H1 (cell line): ENCODE measurements at places on chromosomes 12 and 14. TPM values are rescaled to one million over a fixed set of nuclear protein-coding genes. Genes with fewer than 3 reads are reported as not detected.
A peak's percentile ranks its signal among the peaks of the same experiment; 100 is the strongest.

- DNase-seq: no peak
These were observed 414 bp upstream of the CDK17 start for GRCh38 chr12:96400631-96401075.

- no peak for DNase-seq
These were observed 49.8 kb downstream of the CNTN1 start for GRCh38 chr12:40742041-40742440.

The SRRM4 gene
- total RNA-seq: 1.1 TPM in 2 replicates

The KCNH3 gene
- 0.24 and 0.36 TPM in 2 replicates for total RNA-seq

DNA sequence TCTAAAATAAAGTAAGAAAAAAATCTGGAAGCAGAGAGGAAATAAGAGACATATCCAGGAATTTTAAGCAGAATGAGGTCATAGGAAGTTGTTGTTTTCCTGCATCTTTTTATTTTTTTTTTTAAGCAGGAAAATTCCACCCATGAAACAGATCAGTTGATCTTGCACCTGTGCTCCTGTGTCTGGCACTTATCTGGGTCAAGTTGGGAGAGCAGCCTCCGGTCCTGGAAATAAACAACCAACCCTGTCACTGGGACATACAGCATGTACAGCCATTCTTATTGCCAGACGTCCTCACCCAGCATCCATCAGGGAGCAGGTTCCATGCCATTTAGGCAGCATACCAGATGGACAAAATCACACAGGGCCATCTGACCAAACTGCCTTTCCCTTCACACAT, 266.0 kb upstream of the BTG1 start:
- DNase-seq: no peak

DNA sequence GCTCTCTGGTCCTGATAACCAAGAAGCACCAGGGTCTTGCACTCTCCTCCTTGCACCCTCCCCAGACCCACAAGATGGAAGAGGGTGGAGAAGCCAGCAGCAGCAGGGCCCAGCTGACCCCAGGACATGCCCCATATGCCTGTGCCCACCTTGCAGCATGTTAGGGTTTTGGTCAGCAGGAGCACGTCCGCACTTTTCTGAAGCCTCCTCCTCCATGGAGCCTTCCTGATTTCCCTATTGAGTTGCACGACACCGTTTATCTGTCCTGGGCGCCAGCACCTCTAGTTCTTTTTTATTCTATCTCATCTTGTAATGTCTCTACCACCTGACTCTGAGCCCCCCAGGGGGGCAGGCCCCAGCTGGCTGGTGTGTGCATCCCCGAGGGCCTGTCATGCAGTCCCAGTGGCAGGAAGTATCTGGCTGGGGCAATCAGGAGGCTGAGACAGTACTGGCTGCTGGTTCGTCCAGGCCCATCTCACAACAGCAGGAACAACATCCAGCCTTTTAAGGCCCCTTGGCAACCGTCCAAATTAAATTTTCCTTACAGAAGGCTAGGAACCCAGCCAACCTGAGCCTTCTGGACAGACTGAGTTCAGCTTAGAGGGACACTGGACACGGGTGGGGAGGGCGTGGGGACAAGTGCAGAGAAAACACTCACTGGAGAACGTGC, 39.6 kb downstream of the CCDC85C start:
- no peak for DNase-seq

DNA sequence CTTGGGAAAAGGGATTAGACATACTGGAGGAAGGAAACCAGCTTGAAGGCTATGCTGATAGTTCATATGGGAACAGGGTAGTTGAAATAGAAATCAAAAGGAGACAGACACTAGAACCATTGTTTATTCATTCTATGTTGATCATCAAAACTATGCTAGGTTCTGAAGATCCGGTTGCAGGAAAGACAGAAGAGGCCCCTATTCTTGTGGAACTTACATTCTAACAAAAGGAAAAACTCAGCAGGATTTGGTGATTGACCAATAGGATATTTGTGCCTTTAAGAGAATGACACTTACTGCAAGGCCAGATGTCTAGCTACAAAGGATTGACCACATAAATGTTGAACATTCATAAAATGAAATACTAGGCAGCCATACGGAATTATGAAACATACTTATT, 179.2 kb downstream of the AKAP6 start:
- DNase-seq: no peak

DNA sequence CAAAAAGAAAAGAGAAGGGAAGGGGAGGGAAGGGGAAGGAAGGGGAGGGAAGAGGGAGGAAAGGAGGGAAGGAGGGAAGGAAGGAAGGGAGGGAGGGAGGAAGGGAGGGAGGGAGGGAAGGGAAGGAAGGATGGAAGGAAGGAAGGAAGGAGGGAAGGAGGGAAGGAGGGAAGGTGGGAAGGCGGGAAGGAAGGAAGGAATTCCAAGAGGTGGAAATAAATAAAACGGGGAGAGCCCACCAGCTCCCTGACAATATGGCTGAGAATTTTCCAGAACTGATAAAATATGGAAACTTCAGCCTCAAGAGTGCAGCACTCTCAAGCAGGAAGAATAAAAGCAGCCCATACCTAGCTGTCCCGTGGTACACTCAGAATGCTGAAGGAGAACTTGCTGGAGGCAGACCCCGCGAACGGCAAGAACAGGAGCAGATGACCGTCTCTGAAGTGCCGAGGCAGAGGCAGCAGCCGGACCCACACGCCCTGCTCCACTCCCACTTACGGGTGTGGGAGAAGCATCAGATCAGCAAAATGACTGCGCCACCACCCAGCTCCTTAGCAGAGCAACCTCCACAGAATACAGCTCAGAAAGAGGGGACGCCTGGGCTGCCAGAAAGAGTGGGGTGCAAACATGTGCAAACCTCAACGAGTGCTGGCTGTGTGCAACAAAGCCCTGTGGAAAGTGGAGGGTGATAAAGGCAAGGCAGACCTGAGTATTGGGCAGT, 34.1 kb upstream of the INF2 start:
- no peak for DNase-seq

The NDRG2 gene
- 27.2 and 29.9 TPM in 2 replicates for total RNA-seq

DNA sequence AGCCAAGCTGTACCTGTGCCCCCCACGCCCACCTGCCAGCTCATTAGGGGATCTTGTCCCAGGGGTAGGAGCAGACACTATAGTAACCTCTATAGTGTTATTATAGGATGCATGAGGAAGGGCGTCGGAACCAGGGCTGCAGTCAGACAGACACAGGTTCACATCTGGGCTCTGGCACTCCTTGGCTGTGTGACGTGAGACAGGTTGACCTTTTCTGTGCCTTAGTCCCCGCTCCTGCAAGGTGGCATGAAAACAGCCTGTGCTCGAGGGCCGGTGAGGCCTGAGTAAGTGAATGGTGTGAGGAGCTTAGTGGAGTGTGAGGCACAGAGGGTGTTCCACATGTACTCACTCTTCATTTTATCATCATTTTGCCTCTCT, 19.0 kb downstream of the ASB2 start:
- DNase-seq: no peak

GRCh38 chr12:76123259-76124212, 39.1 kb upstream of the NAP1L1 start:
- DNase-seq: no peak

DNA sequence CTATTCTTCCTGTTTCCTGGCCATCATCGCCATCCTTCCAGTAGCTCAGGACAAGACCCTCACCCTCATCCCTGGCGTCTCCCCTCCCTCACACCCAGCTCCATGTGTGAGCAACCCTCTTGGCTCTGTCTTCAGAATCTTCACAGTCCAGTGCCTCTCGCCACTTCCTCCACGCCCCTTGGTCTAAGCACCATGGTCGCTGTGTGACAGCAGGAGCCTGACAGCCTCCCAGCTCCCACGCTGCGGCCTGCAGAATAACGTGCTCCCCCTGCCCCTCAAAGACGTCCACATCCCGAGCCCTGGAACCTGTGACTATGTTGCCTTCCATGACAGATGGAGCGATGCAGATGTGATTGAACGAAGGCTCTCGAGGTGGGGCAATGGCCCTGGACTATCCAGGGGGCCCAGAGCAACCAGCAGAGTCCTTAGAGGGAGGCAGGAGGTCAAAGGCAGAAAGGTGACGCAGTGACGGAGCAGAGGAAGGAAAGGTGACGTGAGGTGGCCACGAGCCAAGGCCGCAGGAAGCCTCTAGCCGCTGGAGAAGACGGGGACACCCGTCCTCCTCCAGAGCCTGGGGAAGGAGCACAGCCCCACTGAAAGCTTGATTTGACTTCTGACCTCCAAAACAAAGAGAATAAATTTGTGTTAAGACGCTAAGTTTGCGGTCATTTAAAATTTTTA, 139.8 kb downstream of the CALM1 start:
- no peak for DNase-seq

- DNase-seq: no peak
These were observed 277.3 kb upstream of the ATP2B1 start for GRCh38 chr12:89985935-89986334.

GRCh38 chr12:91272461-91273063, 89.9 kb upstream of the DCN start:
- peak; percentile 15 for DNase-seq

The PTPRQ gene
- total RNA-seq: not detected in 2 replicates

The CLEC14A gene
- 0.13 TPM in 2 replicates for total RNA-seq

- no peak for DNase-seq
These were observed 19.0 kb downstream of the RIN3 start for GRCh38 chr14:92532490-92533163.

DNA sequence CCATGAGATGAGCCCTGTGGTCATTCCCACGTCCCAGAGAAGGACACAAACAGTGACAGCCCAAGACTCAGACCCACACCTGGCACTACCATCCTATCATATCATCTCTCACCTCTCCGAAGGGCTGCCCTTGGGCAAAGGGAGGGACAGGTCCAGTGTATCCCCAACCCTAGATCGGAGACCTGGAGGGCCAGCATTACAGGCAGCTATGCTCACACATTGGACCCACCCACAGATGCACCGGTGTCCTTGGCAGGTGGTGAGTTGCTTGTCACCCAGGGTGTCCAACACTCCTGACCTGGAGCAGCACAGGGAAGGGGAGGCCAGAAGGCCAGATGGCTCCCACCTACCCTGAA, 117.4 kb downstream of the DICER1 start:
- DNase-seq: no peak

- no peak for DNase-seq
These were observed 916.8 kb downstream of the GALC start for GRCh38 chr14:87076146-87076545.

DNA sequence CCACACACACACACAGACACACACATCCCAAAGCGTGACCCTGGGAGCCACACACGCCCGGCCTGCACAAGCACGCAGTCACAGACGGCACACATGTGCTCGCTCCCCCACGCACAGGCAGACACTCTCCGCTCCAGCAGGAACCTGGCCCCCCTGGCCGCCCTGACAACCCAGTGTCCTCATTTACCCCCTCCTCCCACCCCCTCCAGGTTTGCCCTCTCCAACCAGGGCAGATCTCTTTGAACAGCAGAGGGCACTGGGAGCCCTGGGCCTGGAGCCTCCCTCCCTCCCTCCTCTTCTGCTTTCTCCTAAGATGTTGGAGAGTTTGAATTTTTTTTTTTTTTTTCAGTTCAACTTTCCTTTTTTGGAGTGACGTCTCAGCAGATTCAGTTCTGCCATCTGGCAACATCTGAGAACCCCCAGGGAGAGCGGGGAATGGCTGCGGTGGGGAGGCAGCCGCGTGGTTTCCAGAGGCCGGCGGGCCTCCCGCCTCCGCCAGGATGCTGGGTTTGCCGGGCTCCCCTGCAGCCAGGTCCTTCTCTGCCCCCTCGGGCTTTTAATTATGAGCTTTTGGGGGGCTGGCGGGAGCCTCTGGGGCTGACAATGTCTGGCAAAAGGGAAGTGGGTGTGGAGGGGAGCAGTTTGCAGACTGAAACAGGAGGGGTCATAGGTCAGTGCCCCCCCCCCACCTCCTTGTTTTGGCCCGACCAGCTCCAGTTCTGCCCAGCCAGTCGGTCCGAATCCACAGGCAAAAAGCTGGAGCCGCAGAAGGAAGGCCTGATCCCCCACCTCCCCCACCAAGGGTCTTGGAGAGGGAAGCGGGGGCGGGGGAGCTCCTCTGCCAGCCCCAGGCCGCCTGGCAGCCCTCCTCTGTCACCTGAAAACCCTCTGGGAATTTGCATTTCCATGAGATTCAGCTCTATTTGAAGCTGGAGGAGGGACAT, 1.3 kb upstream of the NCOR2 start:
- peak; percentile 65 for DNase-seq

DNA sequence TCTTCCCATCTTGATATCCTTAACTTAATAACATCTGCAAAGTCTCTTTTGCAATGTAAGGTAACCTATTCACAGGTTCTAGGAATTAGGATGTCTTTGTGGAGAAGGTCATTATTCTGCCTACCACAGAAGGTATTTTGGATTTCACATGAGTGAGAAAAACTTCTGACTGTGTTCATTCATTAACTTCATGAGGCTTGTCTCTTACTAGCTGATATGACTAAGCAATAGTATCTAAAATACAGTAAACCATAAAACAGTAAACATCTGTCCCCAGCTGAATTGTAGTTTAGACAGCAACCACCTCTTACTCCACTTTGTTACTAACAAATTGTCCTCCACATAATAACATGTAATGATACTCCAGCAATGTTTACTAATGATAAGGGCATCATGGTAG, 198.1 kb downstream of the SEC23A start:
- no peak for DNase-seq

The ANG gene
- 2.2 and 4.3 TPM in 2 replicates for total RNA-seq

DNA sequence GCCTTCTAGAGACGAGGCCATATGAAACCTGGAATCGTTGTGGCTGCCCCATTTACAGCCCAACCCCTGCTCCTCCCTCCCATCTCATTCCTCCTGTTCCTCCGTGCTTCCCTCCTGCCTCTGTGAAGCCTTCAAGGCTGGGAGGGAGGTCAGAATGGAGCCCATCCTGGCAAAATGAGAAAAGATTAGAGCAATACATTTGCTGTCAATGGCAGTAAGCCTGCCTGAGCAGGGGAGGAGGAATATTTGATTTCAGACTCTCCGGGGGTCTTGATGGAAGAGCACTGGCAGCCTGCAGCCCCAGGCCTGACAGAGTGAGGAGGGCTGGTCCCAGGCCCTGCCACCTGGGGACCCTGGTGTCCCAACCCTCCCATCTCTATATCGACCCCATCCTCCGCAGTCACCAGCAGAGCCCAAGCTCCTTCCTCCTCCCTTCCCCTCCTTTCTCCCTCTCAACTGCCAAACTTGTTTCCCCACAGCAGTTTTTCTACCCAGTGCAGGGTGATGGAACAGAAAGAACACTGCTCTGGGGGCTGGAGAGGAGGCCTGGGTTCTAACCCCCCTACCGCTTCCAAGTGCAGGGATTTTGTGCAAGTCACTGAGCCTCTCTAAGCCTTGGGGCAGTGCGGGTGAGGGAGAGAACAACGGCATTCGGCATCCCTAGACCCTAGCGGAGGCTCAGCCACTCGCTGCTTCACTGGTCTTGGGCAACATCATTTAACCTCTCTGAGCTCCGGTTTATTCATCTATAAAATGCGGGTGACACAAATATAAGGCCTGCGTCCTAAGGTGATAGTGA, 16.0 kb upstream of the RACGAP1 start:
- DNase-seq: no peak
